NCI-H2107 (cell line): ENCODE measurements at places on chromosomes 13 and 19.

DNA sequence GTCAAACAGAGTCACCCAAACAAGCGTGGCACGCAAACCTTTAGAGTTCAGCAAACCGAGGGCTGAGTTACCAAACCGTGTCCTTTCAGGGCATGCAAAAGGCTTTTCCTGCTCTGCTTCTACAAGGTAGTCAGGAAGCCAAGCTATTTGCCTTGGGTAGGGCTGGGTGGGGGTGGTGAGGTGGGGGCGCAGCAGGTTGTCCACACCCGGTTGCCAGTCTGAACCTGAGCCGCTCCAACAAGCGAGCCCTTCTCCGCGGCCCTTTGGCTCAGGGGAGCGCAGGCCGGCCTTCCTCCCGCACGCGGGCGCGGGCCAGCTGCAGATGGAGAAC lies 347 bp upstream of the CLDN10 start:
- DNase-seq, result no peak

GRCh38 chr19:58520257-58520599 lies 618 bp upstream of the ZBTB45 start:
- DNase-seq, result no peak

- DNase-seq, result no peak
Measured at GRCh38 chr19:4197625-4198466, 15.4 kb downstream of the ANKRD24 start.

DNA sequence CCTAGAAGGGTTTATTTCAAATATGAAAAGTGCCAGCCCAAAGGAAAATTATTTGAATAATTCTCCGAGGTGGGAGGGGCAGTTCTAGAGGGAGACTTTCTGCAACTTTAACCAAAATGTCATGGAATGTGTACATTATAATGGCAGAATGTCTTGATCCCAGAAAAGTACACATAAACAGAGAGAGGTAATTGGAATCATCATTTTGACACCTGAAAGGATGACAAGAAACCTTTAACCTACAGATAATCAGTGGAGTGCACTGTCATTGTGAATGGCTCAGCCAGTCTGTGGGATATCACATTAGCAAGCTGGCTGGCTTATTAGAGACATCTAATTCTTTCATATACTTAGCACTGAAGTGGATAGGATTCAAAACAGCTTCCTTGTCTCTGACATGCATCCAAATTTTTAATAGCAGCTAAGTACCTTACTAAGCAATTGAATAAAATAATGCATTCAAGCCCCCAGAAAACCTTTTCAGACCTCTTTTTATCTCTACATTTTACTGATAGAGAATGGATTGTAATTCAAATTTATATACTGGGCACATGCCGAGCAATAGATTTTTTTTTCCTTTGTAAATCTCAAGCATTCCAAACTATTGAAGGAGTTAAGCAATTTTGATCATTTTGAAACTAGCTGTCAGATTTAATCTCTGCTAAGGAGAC lies 468.6 kb downstream of the COG6 start:
- DNase-seq, result no peak

DNA sequence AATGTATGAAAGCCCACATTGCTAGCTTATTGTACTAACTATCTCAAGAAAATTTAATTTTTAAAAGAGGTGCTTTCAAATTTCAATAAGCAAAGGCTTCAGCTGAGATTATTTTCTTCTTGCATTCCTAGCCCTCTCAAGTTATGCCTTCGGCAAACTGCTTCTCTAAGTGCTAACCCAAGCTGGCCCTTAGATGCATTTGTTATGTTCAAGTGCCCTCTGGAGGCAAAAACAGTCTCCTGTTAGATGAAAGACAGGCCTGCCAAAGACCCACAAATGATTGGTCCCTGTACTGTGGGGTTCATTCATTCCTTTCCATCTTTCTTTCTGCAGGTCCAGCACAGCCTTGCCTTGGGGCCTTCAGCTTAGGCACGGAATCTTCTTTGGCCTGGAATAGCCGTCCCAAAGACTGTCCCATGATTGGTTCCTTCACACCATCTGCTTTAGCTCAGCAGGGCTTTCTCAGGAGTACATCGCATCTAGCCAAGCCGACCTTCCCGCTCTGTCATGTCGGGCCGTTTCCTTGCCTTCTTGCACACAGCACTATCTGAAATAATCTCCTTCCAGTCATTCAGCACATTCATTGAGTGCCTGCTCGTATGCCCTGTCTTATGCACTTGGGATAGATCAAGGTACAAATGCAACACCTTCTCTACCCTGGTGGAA lies 26.4 kb upstream of the TPTE2 start:
- DNase-seq, result no peak

DNA sequence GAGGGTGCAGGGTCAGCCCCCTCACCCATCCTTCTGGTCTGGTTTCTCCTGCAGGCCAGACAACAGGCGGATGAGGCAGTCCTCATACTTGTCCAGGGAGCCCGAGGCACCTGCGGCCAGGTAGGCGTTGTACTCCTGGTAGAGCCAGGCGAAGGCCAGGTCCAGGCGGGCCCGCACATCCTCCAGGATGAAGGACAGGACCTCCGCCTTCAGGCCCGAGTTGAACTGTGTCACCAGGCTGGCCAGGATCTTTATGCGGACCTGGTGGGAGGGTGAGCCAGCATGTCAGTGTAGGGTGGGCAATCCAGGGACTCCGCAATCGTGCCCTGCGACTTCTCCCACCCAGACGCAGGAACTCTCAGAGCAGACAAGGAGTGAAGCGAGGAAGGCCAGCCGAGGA lies 13.8 kb upstream of the RSPH6A start:
- no peak for DNase-seq

- DNase-seq, result no peak
Measured at GRCh38 chr19:18543814-18544475, 572 bp upstream of the FKBP8 start.

DNA sequence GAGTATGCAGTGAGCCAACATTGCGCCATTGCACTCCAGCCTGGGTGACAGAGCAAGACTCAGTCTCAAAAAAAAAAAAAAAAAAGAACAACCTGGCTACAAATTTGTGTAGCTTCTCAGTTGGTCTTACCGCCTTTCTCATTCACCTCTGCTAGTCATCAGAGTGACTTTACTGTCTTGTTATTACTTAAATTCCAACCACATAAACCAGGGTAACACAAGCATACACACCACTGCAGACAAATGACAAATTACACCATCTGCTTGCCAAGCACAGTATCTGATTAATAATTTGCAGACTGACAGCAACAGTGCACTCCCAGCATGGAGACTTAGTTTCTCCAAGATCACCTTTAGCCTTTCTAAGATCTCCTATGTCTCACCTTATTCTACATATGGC lies 11.0 kb downstream of the ZNF14 start:
- no peak for DNase-seq

- DNase-seq, result peak; percentile 10
Measured at GRCh38 chr13:79541426-79542049, 60.6 kb downstream of the NDFIP2 start.

DNA sequence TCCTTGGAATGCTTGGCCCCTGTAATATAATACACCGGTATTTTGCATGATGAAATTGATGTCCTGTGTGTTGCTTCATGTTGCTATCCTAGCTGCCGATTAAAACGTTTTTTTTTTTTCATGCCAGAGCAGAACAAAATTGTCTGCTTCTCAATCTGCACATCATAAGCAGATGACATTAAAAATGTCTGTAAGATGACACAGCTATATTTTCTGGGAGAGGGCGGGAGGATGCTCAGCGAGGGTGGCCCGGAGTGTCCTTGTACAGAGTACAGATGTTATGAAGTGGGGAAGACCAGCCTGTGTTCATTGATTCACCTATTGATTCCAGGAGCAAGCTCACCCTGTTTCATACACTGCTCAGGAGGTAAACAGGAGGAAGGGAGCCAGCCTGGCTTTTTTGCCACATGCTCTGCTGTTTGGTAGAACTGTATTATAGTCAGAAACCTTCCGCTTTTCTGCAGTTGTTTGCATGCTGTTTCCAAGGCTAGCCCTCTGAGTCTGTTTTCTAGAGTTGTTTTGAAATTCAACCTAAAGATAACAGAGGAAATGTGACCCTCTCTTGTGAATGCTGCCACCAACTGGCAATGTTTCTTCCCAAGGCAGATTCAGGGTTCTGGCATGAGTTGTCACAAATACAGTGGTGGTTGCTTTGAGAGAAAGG lies 4.7 kb upstream of the IRS2 start:
- peak; percentile 30 for DNase-seq

GRCh38 chr19:19341026-19341425 lies 20.4 kb downstream of the MAU2 start:
- DNase-seq, result no peak

- no peak for DNase-seq
Measured at GRCh38 chr19:18611327-18612050, 1.2 kb upstream of the TMEM59L start.

GRCh38 chr19:2273356-2274184 lies 8.4 kb downstream of the PEAK3 start:
- peak; percentile 66 for DNase-seq

DNA sequence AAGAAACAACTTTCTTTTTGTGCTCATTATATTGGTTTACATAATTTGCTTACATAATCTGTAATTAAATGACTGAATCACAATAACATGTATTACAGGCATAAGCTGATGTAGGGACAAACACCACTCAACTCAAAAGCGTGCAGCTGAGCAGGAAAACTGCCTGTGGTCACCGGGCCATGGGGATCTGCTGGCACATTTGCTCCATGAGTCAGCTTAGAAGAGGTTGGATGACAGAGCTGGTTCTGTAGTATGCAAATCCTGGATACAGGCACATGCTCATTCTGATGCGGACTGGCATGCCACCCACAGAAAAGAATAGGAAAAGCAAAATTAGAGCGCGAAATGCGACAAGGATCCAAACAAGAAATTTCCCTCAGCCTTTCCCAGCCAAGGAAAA lies 128.6 kb downstream of the USP12 start:
- peak; percentile 46 for DNase-seq

DNA sequence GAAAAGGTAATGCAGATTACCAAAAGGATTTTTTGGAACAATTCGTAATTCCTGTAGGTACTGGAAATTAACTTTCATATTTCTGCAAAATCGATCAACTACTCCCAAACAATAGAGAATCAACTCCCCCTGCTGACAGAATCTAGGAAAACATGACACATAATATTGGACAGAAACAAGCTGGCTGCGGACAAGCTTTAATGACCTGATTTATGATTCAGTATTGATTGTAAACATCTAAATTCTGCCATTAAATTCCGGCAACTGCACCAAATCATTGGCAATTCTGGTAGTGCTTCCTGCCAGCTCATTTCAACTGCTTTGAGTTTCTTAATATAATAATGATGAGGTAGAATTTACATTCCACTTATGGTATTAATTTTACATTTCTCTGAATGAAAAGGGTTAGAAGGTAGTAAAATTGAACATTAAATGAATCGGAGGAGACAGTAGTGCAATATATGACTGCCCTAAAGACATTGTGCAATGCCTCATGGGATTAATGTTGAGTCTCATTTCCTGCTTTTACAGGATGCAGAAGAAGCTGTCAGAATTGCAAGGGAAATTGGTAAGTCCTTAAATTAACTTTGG lies 146.5 kb downstream of the PCCA start:
- peak; percentile 10 for DNase-seq

DNA sequence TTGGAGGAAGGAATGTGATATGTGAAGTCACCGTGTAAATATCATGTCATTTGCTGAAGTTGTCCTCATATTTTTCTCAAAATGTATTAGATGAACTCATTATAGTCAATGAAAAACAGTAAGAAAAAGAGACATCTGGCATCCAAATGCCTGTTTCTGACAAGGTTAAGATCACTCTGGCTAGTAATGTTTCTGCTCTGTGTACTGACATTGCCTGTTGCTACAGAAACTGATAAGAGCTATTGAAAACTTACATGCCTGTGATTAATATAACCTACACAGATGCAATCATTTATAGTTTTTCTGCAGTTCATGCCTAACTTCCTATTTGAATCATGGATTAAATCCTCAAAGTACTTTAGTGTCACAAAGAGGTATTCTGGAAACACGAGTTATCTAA lies 249.8 kb downstream of the NBEA start:
- no peak for DNase-seq

DNA sequence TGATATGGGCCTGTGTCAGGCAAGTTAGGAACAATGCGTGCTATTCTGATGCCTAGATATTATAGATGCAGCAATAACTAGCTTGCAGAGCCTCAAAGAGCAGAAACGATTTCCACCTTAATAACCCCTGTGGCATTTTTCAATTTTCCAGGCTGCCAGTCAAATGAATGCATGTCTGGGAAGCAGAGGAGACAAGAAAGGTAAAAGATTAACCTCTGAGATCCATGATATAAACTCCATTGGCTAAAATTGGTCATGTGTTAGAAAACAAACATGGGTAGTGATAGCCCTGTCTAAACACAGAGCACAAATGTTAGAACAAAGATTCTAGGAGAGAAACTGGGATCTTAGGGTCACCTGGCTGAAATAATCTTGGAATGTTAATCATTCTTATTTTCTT lies 811.1 kb downstream of the DIAPH3 start:
- no peak for DNase-seq

DNA sequence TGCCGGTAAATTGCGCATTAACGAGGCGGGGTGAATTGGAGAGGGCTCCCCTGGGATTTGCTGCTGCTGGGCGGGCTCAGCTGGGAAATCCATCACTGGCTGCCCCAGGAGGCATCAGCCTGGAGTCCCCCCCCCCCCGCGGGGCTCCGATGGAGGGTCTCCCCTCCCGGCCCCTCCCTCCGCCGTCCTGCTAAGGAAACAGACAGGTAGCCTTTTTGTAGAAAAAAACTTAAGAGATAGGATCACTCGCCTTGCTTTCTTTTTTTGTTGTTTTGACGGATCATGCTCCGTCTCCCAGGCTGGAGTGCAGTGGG lies 6.8 kb downstream of the TLE6 start:
- peak; percentile 93 for DNase-seq

GRCh38 chr13:76837801-76838200 lies 48.4 kb downstream of the KCTD12 start:
- no peak for DNase-seq

DNA sequence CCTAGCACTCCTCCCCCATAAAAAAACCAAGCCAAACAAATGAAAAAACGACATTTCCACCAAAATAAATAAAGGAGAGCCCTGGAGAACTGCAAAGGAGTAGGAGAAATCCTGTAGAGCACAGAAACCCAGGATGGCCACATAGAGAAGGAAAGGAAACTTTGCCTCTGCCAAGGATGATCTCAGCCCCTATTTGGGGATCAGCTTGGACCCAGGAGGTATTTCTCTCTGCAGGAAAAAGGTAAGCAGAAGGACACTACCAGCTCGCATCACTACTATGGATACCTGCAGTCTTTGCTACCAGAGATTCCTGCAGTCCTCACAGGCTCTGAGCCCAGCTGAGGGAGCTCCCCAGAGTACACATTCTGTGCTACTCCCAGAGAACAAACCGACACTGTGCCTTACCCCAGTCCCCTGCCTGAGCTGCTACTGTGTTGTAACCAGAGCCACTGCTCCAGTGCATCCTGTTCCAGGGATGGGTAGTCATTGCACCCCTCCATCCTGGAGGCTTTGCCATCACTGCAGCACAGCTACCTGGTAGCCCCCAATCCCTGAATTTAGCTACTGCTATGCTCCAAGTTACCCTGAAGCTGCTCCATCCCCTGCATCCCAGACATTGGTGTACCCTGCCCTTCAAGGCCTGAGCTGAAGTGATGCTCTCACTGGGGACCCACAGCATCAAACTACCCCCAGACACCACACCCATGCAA lies 41.7 kb downstream of the VWA8 start:
- no peak for DNase-seq

GRCh38 chr19:8506402-8506957 lies 4.0 kb upstream of the PRAM1 start:
- DNase-seq, result peak; percentile 13

- no peak for DNase-seq
Measured at GRCh38 chr19:46367426-46367825, 20.5 kb downstream of the PPP5C start.
